ENCODE measurements at places on chromosomes 5 and 9. TPM values are rescaled to one million over a fixed set of nuclear protein-coding genes. Genes with fewer than 3 reads are reported as not detected.

ATP10B gene
- total RNA-seq: not detected

TEX48 gene
- total RNA-seq: not detected

HK3 gene
- total RNA-seq: not detected

LAMC3 gene
- total RNA-seq: 4.6 TPM

DNA sequence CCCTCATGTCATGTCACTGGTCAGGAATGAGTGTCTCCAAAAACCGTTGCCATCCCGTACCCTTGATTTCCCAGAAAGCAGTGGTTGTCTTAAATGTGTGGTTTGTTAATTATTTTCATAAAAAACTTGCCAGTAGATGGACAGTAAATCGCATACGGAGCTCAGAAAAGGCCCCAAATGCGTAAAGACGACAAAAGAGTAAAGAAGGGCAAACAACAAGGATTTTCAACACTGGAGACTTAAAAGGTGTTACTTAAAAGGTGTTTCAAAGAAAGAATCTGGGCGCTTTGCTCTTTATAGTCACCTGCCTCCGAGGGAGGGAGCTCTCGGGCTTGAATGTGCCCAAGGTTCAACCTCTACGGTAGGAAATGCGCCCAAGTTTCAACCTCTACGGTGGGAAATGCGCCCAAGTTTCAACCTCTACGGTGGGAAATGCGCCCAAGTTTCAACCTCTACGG lies 734 bp downstream of the KIF27 start:
- H3K27me3 ChIP-seq: no peaks in the 10 kb centered on the region
- H3K36me3 ChIP-seq: no peaks in the 10 kb centered on the region
- H3K27ac ChIP-seq: peak overlapping the region; percentile 59
- peak; percentile 53 for DNase-seq
- peak overlapping the region; percentile 57 for H3K4me3 ChIP-seq

GRCh38 chr5:105840800-105841199 lies 1829.9 kb downstream of the EFNA5 start:
- no peak for DNase-seq
- no peaks in the 10 kb centered on the region for H3K4me1 ChIP-seq
- no peak overlapping the region for H3K4me3 ChIP-seq
- H3K36me3 ChIP-seq: no peaks in the 10 kb centered on the region

DNA sequence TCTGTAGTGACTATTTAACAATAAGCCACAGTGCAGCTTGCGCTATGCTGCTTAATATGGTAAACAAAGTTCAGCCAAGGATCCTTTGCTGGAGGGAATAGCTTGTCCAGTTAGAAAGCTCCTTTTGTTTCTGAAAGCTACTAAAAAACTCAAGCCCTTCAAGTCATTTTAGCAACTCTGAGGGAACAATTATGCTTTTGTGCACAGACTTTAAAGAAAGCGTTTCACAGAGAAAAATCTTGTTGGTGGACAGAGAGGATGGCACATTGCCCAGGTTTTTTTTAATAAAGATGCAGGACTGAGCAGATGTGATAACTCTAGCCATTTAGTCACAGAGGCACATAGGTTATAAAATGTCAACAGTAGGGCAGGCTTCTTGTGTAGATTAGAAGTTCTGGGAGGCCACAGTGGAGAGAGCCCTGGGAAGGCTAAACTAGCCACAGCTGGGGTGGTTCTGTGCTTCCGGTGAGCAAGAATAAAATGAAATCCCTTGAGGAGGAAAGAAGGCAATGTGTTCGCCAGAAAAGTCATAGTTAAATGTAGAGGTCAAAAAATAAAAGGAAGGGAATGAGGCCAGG lies 63.4 kb downstream of the ALDH7A1 start:
- no peaks in the 10 kb centered on the region for H3K4me1 ChIP-seq
- no peak overlapping the region for H3K4me3 ChIP-seq
- no peaks in the 10 kb centered on the region for H3K36me3 ChIP-seq
- DNase-seq: no peak

- no peak for DNase-seq
- H3K4me3 ChIP-seq: no peak overlapping the region
- no peaks in the 10 kb centered on the region for H3K36me3 ChIP-seq
- no peak overlapping the region for H3K27ac ChIP-seq
- H3K4me1 ChIP-seq: no peaks in the 10 kb centered on the region
Measured at GRCh38 chr9:95193067-95193466, 124.4 kb downstream of the FANCC start.

DNA sequence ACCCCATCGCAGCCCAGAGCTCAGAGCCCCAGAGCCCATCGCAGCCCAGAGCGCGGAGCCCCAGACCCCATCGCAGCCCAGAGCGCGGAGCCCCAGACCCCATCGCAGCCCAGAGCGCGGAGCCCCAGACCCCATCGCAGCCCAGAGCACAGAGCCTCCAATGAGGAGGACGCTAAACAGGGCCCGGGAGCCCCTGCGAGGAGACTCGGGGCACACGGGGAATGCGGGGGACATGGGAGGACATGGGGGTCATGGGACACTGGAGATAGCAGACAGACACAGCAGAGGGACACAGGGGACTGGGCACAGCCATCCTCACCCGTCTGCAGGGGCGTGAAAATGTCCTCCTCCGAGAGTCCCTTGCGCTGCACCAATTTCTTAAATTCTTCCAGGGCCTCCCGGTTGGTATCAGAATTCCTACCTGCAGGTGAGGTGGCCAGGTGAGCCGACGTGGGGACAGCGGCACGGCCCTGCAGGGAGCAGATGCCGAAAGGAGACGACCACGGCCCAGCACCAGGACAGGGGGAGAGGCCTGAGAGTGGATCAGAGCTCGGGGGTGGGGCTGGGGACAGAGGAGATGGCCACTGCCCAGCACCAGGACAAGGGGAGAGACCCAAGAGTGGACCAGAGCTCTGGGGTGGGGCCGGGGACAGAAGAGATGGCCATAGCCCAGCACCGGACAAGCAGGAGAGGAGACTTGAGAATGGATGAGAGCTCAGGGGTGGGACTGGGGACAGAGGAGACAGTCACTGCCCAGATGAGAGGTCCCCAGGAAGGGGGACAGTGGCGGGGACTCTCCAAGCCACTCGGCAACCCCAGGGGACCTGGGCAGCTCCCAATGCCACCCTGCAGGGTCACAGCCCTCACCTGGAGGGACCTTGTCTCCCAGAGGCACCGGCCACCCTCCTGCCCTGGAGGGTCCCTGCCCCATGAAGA lies 2.8 kb downstream of the OBP2B start:
- no peaks in the 10 kb centered on the region for H3K36me3 ChIP-seq
- DNase-seq: no peak
- H3K4me1 ChIP-seq: peaks cover 17% of the 10 kb centered on the region

DNA sequence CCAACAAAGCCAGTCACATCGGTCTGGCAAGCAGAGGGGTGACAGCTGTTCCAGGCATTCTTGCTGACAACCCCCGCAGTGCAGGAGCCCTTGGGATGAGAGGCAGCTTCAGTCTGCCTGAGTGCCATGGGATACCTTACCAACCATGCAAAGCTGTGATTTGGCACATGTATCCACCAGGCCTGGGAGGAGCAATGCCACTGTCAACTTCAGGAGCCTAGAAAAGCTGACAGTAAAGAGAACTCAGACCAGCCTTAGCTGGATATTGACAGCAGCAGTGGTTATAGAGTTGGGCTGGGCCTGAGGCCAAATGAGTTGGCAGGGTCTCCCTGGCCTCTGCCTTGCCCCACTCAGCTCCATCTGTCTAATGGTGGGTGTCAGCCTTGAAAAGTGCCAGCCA lies 10.1 kb upstream of the PLPPR1 start:
- H3K4me1 ChIP-seq: no peaks in the 10 kb centered on the region
- H3K27ac ChIP-seq: no peak overlapping the region
- no peaks in the 10 kb centered on the region for H3K27me3 ChIP-seq
- no peaks in the 10 kb centered on the region for H3K36me3 ChIP-seq

DNA sequence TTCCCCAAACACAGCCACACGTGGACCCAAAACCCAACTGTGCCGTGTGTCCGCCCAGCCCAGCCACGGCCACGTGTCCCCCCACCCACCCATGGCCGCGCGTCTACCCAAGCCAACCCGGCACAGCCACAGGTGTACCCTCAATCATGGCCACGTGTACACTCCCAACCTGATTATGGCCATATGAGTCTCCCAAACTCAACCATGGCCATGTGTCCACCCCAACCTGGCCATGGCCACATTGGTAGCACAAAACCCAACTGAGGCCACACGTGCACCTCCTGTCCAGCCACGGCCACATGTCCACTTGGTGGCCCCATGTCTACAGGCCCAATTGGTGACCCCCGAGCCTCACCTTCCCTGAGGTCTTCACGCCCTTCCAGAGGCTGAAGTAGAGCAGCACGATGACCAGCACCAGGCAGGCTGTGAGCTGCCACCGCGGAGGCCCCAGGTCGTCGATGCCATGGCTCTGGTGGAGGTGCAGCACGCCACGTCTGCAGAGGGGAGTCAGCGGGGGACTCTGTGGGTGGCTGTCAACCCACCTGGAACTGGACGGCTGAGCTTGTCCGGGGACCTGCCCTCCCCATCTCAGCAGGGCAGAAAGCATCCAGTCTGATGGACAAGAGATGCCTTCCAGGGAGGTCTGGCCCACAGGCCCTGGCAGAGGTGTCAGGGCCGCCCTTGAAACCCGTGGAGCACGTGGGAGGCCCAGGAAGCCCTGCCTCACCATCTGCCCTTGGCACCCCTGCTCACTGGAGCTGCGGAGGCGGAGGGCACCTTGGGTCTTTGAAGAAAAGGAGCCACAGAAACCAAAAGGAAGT lies 23.5 kb downstream of the SLC6A3 start:
- H3K27ac ChIP-seq: no peak overlapping the region
- DNase-seq: no peak
- H3K4me3 ChIP-seq: no peak overlapping the region
- H3K27me3 ChIP-seq: no peaks in the 10 kb centered on the region
- H3K36me3 ChIP-seq: no peaks in the 10 kb centered on the region

DNA sequence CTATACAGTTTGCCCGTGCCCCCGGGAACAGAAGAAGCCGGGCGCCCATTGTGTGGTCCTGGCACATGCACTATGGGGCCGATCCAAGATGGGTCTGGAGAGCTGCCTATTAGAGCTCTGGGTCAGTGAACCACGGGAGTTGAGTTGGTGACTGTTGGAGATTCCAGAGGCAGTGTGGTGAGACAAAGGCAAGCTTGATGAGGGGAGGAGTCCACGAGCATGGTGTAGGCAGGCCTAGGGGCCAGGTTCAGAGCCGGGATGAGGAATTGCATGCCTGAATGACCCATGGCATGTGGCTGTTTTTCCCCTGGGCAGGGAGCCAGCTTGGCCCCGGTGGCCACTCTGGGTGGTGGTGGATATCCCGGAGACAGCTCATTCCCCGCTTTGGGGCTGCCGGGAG lies 84.4 kb upstream of the STC2 start:
- H3K4me3 ChIP-seq: no peak overlapping the region
- no peak overlapping the region for H3K27ac ChIP-seq
- H3K4me1 ChIP-seq: peaks cover 5% of the 10 kb centered on the region
- no peaks in the 10 kb centered on the region for H3K27me3 ChIP-seq
- no peak for DNase-seq

DNA sequence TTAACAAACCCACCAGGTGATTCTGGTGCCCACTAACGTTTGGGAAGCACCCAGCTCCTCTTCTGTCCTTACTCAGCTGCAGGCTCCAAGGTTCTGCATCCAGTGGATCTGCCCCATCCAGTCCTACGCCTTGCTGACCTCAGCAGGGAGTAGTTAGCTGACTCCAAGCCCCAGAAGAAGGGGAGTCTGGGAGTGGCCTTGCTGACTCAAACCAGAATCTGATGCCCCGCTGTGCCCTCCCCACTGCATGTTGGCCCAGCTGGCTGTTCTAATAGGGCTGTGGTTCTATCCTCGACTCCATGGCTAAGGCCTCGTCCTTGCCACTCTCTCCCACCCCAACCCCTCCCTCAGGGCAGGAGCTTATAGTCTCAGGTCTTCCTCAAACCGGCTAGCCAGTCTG lies 136.3 kb downstream of the TTLL11 start:
- H3K27me3 ChIP-seq: no peaks in the 10 kb centered on the region
- H3K36me3 ChIP-seq: peaks cover 23% of the 10 kb centered on the region
- H3K27ac ChIP-seq: 0 out of 2 replicates have a peak overlapping the region, but pooled peaks have one; percentile 72

GRCh38 chr5:10099548-10099947 lies 150.1 kb downstream of the ATPSCKMT start:
- H3K4me3 ChIP-seq: no peak overlapping the region
- no peaks in the 10 kb centered on the region for H3K36me3 ChIP-seq
- no peaks in the 10 kb centered on the region for H3K27me3 ChIP-seq
- no peak for DNase-seq
- H3K4me1 ChIP-seq: no peaks in the 10 kb centered on the region

DNA sequence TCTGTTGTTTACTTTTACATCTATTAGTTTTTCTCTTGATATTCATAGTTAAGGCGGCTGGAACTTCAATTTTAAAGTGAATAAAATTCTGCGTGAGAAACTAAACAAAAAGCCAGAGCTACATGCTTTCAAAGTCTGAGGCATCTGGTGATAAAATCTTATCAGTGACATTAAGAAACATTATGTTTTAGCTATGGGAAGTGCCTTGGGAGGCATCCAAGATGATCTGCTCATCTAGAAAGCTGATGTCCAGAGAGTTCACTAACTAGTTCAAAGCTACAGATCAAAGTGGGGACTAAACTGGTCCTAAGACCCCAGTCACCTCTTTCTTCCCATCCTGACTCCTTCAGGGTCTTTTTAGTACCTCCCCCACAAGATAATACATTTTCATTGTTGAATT lies 37.2 kb downstream of the MRPS27 start:
- H3K27me3 ChIP-seq: no peaks in the 10 kb centered on the region
- H3K36me3 ChIP-seq: no peaks in the 10 kb centered on the region
- DNase-seq: no peak
- H3K27ac ChIP-seq: no peak overlapping the region
- H3K4me3 ChIP-seq: no peak overlapping the region

DNA sequence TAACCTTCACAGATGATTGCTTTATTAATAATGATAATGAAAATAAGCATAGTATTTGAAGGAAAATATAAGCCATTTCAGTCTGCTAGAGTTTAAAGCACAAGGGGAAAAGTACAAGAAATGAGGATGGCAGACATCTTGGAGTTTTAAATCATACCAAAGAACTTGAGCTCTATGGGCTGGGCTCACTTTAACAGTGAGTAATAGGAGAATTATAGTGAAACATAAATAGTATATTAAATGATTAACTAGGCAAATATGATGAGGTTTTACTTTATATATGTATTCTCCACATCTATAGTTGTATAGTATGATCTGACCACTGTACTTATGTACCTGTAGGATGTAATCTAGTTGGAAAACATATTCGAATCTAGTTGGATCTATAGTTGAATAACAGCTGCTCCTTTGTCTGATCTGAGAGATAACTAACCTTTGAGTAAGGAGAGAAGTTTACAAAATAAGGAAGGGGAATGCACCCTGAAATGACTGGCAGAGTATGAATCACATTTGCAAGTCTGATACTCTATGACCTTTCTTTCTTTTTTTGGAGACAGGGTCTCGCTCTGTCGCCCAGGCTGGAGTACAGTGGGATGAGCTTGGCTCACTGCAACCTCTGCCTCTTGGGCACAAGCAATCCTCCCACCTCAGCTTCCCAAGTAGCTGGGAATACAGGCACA lies 17.6 kb downstream of the MEGF9 start:
- H3K4me1 ChIP-seq: peaks cover 40% of the 10 kb centered on the region
- no peak overlapping the region for H3K4me3 ChIP-seq
- peak overlapping the region; percentile 55 for H3K27ac ChIP-seq
- H3K27me3 ChIP-seq: no peaks in the 10 kb centered on the region
- DNase-seq: peak; percentile 36

GRCh38 chr5:113203916-113204315 lies 227.3 kb downstream of the DCP2 start:
- H3K27me3 ChIP-seq: peaks cover 8% of the 10 kb centered on the region
- H3K36me3 ChIP-seq: no peaks in the 10 kb centered on the region
- no peak for DNase-seq
- no peak overlapping the region for H3K27ac ChIP-seq
- H3K4me1 ChIP-seq: peaks cover 3% of the 10 kb centered on the region

GRCh38 chr9:131707733-131708157 lies 32.1 kb downstream of the RAPGEF1 start:
- no peaks in the 10 kb centered on the region for H3K36me3 ChIP-seq
- no peak overlapping the region for H3K4me3 ChIP-seq
- no peaks in the 10 kb centered on the region for H3K27me3 ChIP-seq
- peaks cover 24% of the 10 kb centered on the region for H3K4me1 ChIP-seq
- peak overlapping the region; percentile 70 for H3K27ac ChIP-seq
